ENCODE measurements at places on chromosomes 1 and 21. TPM values are rescaled to one million over a fixed set of nuclear protein-coding genes. Genes with fewer than 3 reads are reported as not detected.

SERINC2 gene
- 15.4 TPM for total RNA-seq

SPATA45 gene
- total RNA-seq = not detected

GJA9 gene
- total RNA-seq = not detected

THEM4 gene
- 13.1 TPM for total RNA-seq
